ENCODE measurements at places on chromosomes 1 and 21.

DNA sequence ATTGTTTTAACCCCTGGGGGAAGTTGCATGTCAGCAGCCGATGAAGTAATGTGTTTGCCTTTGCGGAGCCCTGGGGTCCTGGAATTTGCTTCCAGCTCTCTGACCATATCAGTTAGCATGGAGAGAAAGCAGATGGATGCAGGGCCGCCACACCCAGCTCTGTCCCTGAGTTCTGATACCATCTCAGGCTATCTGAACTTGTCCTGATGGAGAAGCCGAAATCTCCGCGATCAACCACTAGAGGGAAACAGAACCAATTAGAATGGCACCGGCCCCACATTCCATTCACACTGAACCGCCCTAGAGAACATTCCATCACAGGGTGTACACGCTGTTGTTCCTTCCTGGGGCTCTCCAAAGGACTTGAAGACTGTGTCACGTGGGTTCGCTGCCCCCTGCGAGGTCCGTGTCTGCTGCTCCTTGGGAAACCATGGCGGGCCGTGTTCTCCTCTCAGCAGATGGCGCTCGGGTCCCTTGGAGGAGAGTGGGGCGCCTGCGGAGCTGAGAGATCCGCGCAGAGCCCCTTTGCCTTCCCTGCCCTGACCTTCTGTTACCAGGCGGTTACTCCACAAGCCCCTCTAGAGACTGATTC is 75.4 kb downstream of the ABCA4 start:
- peak; percentile 27 for DNase-seq

DNA sequence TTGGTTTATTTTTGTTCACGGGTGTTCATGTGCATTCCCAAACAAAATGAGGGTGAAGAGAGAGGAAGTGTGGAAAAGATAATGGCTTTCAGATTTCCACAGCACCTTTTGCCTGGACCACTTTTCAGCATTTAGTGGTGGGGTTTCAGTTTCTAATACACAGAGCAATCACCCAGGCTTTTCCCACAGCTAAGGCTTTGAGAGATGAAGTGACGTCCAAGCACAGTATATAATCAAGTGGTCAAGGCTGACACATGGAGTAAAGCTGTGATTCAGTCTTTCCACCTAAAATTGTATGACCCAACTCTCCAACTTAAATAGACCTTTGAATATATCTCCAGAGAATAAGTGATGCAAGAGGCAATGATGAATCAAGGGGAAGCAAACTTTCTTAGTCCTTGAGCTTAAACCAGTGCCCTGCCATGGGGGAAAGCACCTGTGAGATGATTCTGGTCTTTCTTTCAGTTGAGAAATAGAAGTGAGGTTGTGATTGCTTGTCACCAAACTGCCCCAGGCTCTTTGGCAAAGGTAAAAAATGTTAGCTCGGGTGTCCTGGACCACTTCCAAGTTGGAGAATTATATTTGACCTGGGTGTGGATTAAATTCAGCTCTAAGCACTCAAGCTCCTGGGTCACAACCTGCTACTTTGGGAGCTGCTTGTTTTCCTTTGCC is 2.4 kb upstream of the PIK3R3 start:
- DNase-seq: no peak

GRCh38 chr21:42311160-42311559 is 4.0 kb downstream of the TFF3 start:
- DNase-seq: no peak

DNA sequence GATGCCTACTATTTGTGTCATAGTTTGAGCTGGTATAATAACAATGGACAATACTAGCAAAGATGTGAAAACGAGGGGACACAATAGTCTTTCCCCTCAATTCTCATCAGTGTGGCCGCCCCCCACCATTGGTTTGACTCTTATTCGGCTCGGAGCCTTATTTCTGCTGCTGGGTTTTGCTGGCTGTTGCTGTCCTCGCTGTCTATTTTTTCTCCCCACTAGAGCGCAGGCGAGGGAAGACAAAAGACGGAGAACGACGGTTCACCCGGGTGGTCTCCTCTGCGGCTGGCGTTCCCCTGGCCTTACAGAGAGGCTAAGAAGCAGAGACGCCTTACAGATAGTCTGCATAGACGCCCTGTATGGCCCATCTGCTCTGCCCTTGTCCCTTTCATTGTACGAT is 19.4 kb downstream of the CLIC6 start:
- no peak for DNase-seq

- DNase-seq: no peak
These were observed 41.9 kb downstream of the LUZP1 start for GRCh38 chr1:23126801-23127200.

GRCh38 chr1:47593013-47593568 is 155.2 kb downstream of the FOXD2 start:
- no peak for DNase-seq

GRCh38 chr21:29121759-29122158 is 8.7 kb upstream of the MAP3K7CL start:
- DNase-seq: no peak

GRCh38 chr1:171335964-171336363 is 22.0 kb downstream of the FMO4 start:
- no peak for DNase-seq

DNA sequence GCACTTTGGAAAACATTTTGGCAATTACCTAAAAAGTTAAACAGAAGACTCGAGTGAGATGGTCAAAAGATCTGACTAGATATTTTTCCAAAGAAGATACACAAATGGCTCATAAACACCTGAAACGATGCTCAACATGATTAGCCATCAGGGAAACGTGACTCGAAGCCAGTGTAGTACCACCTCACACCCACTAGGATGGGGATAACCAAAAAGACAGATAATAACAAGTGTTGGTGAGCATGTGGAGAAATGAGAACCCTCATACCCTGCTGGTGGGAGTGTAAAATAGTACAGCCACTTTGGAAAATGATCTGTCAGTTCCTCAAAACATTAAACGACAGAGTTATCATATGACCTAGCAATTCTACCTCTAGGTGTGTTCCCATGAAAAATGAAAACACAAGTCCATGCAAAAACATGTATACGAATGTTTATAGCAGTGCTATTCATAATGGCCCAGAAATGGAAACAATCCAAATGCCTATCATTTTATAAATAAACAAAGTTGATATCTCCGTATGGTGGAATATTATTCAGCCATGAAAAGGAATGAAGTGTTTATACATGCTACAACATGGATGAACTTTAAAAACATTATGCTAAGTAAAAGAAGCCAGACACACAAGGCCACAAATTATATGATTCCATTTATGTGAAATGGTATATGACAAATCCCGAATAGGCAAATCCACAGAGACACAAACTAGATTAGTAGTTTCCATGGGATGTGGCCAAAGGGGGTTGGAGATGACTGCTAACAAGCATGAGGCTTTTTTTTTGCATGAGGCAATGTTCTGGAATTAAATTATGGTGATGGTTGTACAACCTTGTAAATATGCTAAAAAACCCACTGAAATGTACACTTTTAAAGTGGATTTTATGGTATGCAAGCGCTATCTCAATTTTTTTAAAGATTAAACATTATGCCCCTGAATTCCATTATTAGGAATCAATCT is 625.3 kb downstream of the KIF26B start:
- DNase-seq: no peak

GRCh38 chr1:24752305-24752704 is 7.1 kb downstream of the CLIC4 start:
- no peak for DNase-seq

DNA sequence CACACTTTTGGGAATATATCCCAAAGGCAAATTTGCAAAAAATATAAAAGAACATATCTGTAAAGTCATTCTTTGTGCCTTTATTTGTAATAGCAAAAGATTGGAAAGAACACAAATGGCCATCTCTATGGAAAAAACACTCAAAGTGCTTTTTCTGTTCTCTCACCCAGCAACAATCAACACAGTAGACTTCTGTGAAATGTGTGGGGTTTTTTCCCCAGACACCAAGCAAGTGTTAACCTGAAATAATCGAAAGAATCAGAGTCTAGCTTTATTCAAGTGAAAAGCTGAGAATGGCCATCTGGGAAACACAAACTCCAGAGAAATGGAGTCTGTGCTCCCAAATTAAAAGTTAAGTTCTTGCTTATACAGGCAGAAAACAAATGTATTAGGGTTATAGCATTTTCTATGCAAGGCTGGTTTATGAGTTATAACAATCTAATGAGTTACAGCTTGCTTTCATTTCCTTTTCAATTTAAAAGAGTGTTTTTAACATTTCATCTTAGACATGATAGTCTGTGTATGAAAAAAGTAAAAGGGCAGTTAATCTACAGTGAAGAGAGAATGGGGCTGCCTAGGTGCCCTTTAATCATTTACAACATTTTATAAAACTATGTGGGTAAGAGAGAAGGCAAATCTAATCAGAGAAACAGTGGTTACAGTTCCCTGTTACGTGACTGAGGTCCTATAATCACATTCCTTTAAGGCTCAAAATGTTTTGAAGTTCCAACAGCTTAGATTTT is 46.6 kb downstream of the SLC30A7 start:
- DNase-seq: no peak

GRCh38 chr1:94335447-94335846 is 82.7 kb upstream of the ABCD3 start:
- no peak for DNase-seq

DNA sequence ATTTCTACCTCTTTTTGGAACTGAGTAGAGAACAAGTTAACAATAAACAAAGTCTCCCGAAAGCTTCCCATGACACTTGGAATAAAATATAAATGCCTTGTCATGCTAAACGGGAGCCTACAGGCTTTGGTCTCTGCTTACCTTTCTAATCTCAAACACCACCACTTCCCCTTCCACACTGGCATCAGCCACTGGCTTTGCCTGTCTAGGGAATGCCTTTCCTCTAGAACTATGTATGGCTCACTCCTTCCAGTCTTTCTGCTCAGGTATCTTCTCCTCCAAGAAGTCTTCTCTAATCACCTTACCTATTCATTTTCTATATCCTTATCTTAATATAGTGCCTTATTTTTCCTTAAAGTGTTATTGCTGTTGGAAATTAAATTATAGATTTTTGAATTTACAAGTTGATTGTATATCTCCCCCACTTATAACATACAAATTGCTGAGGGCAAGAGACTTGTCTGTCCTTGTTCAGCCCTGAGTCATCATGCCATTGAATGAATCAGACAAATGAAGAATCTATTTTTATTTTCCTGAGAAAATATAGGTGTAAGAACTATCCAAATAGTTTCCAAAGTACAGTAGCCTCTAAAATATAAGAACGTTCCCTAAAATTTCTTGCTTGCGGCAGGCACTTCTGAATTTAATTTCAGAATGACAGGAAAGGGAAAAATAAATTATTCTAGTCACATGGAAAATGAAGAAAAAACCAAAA is 119.2 kb downstream of the TM2D1 start:
- DNase-seq: no peak

DNA sequence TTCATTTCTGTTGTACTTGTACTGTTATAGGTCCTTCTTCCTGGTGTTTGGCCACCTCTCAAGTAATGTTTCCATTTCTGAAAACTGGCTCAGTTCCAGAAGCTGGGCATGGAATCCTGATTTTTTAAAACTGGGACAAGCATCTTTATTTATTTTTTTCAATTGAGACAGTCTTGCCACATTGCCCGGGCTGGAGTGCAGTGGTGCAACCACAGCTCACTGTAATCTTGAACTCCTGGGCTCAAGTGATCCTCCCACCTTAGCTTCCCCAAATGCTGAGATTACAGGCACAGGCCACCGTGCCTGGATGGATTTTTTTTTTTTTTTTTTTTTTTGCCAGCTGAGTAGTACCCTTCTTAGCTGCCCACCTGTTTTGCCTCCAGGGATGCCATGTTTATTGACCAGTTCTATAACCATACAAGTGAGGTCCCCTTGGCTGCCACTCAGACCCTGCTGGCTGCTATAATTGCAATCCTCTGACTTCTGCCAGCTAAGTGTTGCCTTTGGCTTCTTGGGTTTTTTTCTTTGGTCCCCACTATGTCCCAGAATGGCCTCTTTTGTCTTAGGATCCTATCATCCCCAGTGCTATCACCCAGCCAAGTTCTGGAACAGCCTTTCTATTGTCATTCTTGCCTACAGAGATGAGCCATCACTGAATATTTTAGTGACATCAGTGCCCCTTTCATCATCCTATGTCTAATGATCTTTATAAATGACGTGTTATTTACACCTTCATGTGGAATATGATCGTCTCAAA is 3.9 kb upstream of the DIP2A start:
- no peak for DNase-seq

- no peak for DNase-seq
These were observed 56.4 kb downstream of the LDLRAD2 start for GRCh38 chr1:21868482-21868881.

GRCh38 chr1:180261030-180261429 is 31.0 kb downstream of the LHX4 start:
- DNase-seq: no peak

GRCh38 chr1:84847253-84848250 is 45.5 kb downstream of the LPAR3 start:
- no peak for DNase-seq

- DNase-seq: no peak
These were observed 89.2 kb downstream of the SLC35F3 start for GRCh38 chr1:233993651-233994050.

GRCh38 chr21:42455754-42456440 is 40.1 kb downstream of the RSPH1 start:
- no peak for DNase-seq

GRCh38 chr1:160865337-160865736 is 2.6 kb upstream of the CD244 start:
- no peak for DNase-seq

GRCh38 chr1:151790940-151791651 is 796 bp upstream of the TDRKH start:
- no peak for DNase-seq

DNA sequence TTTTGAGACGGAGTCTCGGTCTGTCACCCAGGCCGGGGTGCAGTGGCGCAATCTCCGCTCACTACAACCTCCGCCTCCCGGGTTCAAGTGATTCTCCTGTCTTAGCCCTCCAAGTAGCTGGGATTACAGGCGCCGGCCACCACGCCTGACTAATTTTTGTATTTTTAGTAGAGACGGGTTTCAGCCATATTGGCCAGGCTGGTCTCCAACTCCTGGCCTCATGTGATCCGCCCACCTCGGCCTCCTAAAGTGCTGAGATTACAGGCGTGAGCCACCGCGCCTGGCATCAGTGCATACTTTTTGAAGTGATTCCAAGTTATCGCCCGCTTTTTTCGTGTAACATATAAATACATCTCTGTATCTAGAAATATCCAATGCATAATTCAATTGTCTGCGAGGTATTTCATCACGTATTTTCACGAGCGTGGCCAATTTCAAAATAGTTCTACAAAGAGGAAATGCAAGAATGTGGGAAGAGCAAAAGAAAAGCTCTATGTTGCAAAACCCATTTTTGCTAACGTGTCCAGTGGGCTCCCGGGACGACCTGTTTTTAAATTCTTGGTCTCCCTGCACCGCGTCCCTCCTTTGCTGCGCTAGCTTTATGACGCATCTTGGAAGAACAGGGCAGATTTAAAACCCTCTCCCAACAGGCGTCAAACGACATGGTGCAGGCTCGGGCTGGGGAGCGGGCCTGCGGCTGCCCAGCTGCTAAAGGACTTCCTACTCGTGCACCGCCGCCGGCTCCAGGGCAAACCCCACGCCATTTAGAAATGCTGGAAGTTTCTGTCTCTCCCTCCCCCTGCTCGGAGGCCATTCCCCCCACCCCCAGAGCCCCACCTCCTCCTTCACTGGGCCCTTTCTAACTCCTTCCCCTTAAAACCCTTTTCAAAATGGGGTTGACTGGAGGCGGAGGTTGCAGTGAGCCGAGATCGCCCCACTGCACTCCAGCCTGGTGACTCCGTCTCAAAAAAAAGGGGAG is 923 bp upstream of the IFNGR2 start:
- DNase-seq: no peak

- DNase-seq: no peak
These were observed 249.7 kb downstream of the RHOU start for GRCh38 chr1:228984646-228985631.

All from thymus (tissue), 14 donors.